ENCODE measurements at places on chromosomes 2 and 18.

DNA sequence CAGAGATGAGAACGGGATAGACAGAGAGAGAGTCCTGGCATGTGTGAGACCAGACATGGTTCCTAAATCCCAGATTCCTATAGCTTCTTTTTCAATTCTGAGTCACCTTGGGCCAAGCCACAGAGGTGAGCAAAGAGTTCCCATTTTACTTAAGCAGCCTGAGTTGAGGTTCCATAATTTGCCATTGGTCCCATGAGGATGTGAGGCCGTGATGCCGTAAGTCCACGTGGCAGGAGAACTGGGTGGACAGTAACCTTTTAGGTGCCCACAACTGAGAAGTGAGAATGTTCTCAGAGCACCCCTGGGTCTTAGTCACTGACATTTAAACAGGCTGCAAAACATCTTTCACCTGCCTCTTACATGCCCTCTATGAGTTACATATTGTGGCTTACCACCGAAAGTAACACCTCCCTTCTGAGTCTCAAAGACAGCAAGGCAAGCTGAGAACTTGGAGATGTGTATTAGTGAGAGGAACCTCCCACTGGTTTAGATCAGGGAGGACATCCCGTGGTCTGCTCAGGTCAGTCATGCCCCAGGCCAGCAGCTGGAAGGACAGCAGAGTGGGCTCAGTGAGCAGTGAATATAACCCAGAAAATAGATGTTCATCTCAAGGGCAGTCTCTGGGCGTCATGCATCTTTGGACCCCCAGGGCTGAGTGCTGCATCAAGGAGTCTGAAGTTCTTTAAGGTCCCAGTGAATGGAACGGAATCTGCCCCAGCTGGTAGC is 127.9 kb upstream of the LGALSL start:
- DNase-seq = no peak

- DNase-seq = no peak
These were observed 87.7 kb downstream of the TMEM18 start for GRCh38 chr2:589281-590130.

GRCh38 chr18:74996996-74997395 is 211.9 kb downstream of the PTGR3 start:
- no peak for DNase-seq

- DNase-seq = no peak
These were observed 573.5 kb downstream of the DSC3 start for GRCh38 chr18:30469091-30469490.

- no peak for DNase-seq
These were observed 74.2 kb upstream of the ST6GAL2 start for GRCh38 chr2:106959975-106960682.

DNA sequence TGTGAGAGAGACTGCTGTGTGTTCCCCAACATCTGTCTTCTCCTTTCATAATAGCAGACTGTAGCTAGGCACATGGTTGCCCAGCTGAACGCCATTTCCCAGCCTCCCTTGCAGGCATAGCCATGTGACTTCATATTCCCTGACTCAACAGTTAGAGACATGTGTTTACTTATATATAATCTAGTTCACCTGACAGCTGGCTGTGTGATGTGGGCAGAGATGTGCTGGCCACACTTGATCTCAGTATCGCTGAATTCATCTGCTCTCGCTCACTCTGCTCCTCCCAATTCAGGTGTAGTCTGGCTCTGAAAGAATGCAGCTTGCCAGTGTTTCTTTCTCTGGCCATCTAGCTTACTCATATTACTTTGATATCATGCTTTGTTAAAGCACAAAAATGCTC is 52.3 kb upstream of the SEC11C start:
- no peak for DNase-seq

DNA sequence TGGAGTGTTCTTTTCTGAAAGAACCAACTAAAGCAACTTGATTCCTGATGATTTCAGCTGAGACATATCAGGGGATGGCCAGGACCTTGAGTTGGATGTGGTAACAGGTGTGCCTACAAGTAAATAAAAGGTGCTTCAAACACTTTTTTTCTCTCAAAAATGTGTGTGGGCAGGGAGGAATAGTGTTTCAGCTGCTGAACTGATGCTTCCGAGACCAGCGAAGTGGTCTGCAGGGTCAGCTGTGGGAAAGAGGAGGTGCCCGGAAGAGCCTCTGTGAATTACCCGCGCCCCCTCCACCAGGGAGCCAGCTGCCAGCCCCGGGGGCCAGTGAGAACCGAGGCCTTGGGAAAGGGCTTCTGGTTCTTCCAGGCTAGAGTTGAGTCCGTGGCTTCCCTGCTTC is 249.3 kb downstream of the GBX2 start:
- DNase-seq = no peak

GRCh38 chr2:45014016-45014702 is 4.9 kb upstream of the SIX2 start:
- DNase-seq = no peak

GRCh38 chr2:104420953-104421352 is 433.0 kb upstream of the POU3F3 start:
- DNase-seq = no peak

DNA sequence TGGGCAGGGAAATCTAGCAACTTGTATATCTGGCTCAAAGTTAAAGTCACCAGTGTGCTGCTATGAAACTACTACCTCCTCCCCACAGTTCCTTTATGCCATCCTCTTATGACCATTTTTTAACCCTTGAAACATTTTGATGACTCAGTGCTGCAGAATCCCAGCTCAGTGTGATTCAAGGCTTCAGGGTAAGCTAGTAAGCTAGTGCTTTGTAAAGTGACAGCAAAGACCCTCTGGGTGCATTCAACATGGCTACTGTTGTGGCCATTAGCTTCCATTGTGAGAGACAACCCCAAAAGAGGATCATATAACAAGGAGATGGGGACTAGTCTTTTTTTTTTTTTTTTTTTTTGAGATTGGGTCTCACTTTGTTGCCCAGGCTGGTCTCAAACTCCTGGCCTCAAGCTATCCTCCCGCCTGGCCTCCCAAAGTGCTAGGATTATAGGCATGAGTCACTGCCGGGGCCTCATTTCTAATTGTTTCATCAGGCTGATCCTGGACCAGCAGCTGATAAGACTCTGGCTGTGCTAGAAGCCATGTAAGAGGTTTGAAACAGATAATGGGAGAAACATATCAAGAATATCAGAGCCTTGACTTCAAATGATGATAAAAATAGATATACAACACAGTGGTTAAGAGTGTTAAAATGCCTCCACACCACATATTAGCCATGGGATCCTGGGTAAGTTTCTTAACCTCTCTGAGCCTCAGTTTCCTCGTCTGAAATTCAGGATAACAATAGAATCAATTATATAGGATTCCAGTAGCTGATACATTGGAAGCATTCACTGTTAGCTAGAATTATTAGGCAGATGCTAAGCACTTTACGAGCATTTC is 65.7 kb upstream of the RTN4 start:
- DNase-seq = no peak

DNA sequence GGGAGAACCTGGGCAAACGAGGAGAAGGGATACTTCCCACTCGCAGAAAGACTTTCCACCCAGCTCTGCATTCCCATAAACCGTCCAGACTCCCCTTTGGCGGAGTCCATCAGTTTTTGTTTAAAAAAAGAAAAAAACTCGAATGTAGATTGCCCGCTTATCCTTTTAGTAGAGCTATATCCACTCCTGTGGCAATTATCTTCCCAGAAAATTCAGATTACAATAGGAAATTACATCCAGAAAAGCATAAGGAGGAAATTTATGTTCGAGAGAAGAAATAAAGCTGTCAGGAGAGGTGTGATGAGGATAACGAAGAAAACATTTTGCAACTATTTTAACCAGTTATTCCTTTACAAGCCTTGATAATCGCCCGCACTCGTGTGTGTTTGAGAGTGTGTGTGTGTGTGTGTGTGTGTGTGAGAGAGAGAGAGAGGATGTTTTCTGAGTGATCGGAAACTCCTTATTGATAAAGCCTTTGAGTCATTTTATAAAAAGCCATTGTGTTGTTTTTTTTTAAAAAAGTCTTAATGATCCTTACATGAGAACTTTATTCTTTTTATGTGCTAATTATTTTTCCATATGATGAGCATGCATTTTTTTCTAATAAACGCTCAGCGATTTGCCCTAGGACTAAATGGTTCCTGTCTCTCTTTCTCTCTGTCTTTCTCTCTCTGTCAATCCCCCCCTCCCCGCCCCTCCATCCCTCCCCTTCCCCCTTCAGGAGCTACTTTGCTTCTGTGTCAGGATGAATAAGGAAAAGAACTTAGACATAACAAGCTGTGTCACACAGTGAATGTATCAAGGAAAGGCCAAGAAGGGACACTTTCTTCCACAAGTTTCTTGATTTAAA is 1.1 kb upstream of the PPP3R1 start:
- DNase-seq = no peak

- DNase-seq = no peak
These were observed 97.7 kb downstream of the PIGN start for GRCh38 chr18:62089174-62089573.

All from bone marrow (tissue), 2 donors.